ENCODE measurements at places on chromosomes 4 and X.

- no peak for DNase-seq
Observed at GRCh38 chr4:1711571-1712215, 426 bp downstream of the SLBP start.

DNA sequence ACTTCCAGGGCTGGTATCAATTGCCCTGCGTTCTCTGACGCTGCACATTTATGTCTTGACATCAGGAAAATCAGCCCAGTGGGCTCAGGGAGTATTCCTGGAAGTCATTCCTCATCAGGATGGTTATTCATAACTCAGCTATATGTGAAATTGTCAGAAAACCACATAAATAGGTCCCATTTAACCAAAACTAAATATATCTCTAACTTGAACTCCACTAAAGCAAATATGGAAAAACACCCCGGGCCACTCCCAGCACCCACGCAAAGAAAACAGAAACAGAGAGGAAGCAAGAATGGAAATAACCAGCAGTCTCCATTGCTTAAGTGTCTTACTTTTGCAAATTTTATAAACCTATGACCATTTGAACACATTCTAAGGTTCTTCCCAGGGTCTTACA is 112.0 kb downstream of the IRF2 start:
- DNase-seq = no peak

GRCh38 chr4:48295116-48295515 is 25.5 kb upstream of the TEC start:
- no peak for DNase-seq

- no peak for DNase-seq
Observed at GRCh38 chr4:78482281-78482680, 69.3 kb upstream of the ANXA3 start.

DNA sequence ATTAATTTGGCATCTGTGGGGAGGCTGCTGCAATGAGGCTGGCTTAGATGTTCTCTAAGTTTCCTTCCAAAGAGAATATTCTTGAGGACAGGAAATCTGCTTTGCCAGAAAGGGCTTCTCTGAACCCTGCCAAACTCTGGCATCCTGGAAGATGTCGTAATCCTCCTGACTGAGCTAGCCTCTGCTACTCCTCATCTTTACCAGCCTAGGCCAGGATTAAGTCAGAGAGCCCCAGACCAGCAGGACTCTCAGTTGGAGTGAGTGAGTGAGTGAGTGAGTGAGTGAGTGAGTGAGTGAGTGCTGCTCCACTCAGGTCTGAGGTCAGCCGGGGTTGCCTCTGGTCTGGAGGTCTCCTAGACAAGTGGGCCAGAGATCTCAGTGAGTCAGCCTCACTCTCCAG is 104.9 kb upstream of the SOD3 start:
- DNase-seq = no peak

- no peak for DNase-seq
Observed at GRCh38 chrX:14554131-14554715, 24.9 kb downstream of the GLRA2 start.

DNA sequence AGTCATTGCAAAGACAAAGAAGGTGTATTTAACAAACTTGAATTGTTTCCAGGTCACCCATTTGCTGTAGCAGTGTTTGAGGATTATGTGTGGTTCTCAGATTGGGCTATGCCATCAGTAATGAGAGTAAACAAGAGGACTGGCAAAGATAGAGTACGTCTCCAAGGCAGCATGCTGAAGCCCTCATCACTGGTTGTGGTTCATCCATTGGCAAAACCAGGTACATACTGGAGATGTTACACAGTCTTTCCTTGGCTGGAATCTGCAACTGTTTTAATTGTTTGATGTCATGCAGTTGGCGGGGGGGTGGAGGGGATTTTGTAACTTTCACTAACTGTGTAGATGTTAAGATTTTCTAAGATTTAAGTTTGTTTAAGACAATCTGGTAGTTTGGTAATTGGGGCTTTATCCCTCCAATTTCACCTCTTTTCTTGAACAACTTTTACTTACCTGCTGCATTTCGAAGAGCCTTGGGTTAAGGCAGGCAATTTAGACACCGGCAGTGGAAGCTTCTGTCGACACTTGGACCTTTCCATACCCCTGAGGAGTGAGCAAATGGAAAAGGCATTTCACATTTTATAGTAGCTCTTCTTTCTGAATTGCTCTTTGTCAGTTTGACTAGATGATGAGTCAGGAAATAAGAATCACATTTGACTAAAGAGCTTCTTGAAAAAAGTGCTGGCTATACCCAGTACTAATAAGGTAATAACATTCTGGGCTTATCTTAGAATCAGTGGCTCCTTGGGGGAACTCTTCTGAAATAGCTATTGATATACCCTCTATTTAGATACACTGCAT is 67.4 kb downstream of the EGF start:
- no peak for DNase-seq

Data from stimulated activated CD4-positive, alpha-beta T cell treated with anti-CD3 and anti-CD28 coated beads, Interleukin-12 subunit alpha, Interleukin-12 subunit beta, amount 100 ng/mL, for 48 hours (primary cell).